ENCODE measurements at places on chromosomes 3 and 15.

GRCh38 chr3:58011580-58011979 lies 3.4 kb downstream of the FLNB start:
- no peak for DNase-seq

DNA sequence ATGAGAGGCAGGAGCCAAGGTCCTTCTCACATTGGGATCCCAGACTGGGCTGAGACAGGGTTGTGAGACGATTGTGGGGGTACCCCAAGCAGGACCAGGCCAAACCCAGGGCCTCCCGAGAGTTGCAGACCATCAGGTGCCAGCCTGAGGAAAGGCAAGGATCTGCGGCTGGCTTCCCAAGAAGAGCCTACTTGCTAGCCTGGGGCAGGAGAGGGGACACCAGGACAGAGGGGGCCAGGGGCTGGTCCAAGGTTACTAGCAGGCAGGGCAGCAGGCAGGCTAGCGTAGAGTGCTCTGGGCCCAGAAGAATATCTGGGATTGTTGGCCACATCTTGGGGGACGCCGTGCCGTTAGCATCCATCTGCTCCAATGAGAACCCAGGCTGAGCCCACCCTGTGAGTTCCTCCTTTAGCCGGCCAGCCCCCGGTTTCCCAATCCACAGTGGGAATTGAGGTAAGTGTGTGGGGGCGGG lies 546 bp downstream of the CISH start:
- no peak for DNase-seq

DNA sequence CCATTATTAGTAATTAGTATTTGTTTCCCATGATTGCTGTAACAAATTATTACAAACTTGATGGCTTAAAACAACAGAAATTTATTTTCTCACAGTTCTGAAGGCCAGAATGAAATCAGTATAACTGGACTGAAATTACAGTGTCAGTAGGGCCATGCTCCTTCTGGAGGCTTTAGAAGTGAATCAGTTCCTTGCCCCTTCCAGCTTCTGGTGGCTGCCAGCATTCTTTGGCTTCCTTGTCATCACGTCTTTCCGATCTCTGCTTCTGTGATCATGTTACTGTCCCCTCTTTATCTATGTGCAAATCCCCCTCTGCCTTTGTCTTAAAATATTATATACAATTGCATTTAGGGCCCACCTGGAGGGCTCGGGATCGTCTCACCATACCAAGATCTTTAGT lies 92.0 kb downstream of the FOXB1 start:
- no peak for DNase-seq

DNA sequence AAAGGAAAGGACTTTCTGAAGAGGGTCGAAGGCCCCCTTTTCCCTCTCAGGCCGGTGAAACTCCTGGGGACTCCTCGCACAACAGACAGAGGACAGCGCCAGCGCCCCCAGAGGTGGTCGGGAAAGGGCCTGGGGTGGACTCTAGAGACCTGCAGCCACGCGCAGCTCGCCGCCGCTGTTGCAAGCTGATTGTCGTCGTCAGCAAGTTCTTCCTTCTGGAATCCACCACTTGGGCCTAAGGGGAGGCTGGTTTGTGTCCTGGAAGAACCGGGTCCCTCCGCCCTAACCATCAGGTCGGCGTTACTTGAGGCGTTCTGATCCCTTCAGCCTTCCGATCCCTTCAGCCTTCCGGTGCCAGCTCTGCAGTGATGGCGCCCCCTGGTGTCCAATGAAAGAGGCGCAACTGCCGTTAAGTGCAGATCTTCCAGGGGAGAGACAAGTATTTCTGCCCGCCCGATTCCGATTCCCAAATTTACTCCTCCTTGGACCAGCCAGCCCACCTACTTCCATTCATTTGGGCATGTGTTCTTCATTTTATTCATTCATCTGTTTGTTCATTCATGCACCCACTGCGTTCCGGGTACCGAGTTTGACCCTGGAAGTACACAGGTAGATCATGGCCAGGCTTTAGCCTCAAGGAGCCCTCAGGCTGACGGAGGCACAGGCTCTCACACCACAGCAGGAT lies 77.2 kb upstream of the SLC6A11 start:
- DNase-seq: peak; percentile 82

DNA sequence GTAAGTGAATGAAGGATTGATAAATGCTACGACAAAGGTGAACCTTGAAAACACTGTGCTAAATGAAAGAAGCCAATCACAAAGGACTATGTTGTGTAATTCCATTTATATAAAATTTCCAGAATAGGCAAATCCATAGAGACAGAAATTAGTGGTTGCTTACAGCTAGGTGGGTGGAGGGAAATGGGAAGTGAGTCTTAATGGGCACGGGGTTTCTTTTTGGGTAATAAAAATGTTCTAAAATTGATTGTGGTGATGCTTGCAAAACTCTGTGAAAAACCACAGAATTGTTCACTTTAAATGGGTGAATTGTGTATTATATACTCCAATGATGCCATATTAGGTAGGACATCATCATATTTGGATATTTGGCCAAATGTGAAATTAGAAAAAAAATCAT lies 20.9 kb upstream of the TEX9 start:
- DNase-seq: no peak

GRCh38 chr3:45906681-45907407 lies 20.5 kb downstream of the CCR9 start:
- no peak for DNase-seq

GRCh38 chr3:12135029-12135657 lies 23.6 kb downstream of the TIMP4 start:
- peak; percentile 78 for DNase-seq

- DNase-seq: no peak
These were observed 10.8 kb downstream of the TBC1D21 start for GRCh38 chr15:73884159-73884558.

DNA sequence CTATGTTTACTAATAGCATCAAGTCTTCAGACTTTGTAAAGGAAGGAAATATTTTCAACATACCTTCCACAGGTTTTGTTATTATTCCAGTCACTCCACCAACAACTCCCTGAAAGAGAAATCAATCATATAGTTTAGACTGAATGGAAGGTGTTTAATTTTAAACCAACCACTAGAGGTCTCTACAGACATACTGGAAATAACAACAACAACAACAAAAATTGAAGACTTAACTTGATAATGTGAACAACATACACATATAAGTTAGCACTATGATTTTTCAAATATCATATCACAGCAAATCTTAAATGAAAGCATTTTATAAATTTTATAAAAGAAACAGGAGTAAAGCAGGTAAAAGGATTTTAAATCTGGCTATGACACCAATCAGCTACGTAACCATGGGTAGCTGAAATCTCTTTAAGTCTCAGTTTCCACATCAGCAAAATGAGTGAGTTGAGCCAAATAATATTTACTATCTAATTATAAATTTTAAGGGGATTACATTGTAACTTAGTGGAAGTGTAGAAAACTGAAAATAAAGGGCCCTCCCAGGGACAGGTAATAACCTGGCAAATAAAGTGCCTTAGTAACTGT lies 188.2 kb downstream of the VPS13C start:
- DNase-seq: no peak

GRCh38 chr15:77749998-77750540 lies 117.4 kb upstream of the LINGO1 start:
- DNase-seq: no peak

DNA sequence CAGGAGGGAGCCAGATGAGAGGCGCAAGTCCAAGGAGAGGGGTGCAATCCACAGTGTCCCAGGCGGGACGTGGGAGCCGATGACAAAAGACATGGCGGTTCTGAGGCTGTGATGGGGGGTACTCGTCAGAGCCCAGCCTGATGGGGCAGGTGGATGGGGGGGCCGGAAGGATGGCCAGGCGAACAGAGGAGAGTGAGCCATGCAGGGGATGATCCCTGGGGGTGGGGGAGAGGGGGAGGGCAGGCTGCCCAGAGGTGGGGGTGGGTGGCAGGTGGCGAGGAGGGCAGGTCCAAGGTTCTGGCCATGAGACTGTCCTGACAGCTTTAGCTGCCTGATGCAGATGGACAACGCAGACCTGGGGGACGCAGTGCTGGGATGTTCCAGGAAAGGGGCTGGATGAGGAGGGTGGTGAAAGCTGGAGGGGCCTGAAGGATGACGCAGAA lies 8.9 kb upstream of the CSPG4 start:
- DNase-seq: no peak

GRCh38 chr3:171348121-171348520 lies 112.1 kb downstream of the TNIK start:
- no peak for DNase-seq

DNA sequence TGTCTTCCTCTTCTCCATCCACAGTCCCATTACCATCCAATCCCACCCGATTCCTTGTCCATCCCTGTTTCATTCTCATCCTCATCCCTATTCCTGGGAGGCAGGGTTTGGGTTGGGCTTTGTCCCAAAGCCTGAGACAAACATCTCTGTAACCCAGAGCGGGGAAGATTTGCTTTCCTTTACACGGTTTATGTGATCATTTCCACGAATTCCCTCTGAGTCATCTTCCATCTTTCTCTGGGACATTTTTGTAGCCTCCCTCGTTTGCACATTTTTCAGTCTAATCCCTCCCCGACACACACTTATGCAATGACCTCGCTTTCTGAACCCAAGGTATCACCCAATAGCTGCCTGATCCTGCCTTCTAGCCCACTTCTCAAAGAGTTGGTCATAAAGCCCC lies 22.8 kb downstream of the DUOX2 start:
- no peak for DNase-seq

GRCh38 chr3:194091141-194091540 lies 44.8 kb upstream of the HES1 start:
- DNase-seq: no peak

GRCh38 chr15:68334661-68335124 lies 57.1 kb downstream of the FEM1B start:
- DNase-seq: no peak

DNA sequence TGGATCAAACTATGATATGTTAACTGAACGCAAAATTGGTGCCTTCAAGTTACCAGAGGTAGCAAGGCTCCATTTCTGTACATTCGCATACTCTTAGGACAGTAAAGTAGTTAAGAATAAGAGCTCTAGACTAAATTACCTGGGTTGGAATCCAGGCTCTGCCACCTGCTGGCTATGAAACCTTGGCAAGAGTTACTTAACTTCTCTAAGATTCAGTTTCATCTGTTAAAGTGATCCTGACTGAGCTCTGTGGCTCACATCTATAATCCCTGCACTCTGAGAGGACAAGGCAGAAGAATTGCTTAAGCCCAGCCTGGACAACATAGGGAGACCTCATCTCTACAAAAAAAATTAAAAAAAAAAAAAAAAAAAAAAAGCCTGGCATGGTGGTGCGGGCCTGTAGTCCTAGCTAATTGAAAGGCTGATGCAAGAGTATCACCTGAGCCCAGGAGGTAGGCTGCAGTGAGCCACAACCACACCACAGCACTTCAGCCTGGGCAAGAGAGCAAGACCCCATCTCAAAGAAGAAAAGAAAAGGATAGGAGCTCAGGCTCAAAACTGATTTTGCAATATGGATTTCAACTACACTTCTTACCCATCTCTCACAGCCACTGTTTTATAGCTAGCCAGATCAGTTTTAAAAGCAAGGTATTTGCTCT lies 21.3 kb downstream of the GSK3B start:
- no peak for DNase-seq

DNA sequence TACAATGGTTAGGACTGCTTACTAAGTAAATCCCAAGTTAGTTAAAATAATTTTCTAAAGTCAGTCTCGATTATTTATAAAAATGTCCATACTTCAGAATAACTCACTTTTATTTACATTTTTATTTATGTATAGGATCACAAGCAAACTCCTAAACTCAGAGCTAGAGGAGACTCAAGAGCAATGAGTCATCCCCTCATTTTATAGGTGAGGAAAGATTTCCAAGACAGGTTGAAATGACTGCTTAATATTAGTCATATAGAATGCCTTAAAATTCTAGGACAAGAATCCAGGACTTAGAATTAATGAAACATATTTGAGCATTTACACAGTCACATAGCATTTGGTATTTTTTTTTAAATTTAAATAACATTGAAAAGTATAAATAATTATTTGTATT lies 983.8 kb downstream of the SI start:
- no peak for DNase-seq

DNA sequence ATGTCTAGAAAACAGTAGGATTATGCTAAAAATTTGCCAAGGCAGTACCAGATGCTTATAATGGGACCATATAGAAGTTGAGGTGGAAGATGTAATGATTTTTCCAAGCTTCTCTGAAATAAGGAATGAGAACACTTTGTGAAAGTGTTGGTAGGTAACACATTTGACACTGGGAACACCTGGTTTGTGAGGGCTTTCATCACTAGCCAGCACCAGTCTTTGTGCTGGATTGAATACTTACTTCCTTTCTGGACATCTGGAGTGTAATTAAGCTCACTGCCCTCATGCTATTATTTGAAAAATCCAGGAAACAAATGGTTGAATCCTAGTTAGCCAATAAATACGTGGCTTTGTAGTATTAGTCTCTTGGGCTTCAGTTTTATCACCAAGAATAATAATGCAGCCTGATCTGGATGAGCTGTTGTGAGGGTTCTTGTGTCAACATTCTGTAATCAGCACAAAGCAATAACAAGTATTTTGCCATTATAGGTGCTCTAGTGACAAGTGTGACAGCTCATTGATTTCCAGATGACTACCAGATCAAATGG lies 12.9 kb downstream of the CCDC80 start:
- no peak for DNase-seq

- DNase-seq: no peak
These were observed 61.3 kb downstream of the TBL1XR1 start for GRCh38 chr3:177135841-177136492.

DNA sequence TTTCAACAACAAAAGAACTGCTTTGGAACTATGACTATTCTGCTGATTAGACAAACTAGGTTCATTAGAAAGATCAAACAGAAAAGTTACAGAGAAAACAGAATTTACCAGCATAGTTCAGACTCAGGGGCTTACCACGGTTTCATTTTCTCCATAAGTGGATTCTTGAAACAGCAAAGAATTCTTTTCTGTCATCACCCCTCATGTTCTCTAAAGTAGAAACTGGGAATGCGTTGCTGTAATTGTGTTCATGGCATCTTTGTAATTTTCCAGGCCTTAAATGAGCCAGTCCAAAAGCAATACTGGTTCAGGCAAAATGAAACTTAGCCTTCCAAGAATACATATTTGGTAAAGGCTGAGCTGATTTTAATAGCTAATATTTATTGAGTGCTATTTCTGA lies 287.8 kb downstream of the CHL1 start:
- DNase-seq: no peak

DNA sequence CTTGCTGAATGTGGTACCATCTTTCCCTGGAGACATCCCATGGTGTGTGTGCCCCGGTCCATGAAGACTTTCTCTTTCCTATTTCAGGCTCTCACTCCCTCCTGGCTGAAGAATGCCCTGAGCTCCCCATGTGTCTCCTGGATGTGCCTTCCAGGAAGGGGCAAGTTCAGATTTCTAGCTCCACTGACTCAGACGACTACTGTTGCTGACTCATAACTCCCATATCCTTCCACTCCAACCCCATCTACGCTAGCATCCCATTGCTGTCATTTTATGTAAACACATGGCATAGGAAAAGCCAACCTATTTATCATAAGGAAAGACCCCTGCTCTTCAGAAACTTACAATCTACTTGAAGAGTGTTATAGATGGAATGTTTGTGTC lies 95.0 kb downstream of the ADCY5 start:
- no peak for DNase-seq

GRCh38 chr3:142875583-142876207 lies 13.2 kb downstream of the PCOLCE2 start:
- no peak for DNase-seq
